ENCODE measurements at places on chromosomes 5 and 9.

- no peak for DNase-seq
These were observed 2.0 kb downstream of the HAVCR2 start for GRCh38 chr5:157106630-157107461.

DNA sequence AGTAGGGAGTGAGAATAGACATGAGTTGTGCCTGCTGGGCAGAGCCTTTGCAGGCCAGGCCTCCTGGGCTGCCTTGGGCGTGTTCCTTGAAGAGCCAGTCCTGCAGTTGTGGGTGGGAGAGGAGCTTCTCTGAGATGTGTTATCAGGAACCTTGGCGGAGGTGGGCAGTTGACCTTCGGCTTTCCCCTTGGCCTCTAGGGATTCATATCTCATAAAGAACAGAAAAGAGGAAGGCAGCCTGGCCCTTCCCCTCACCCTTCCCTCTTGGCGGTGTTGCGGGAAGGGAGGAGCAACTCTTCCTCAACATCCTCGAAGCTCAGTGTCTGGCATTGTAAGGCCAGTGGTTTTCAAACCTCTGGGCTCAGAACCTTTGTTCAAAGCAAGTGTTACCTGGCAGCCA lies 59.2 kb downstream of the DAPK1 start:
- DNase-seq: no peak

- no peak for DNase-seq
These were observed 40.5 kb downstream of the PBX3 start for GRCh38 chr9:125787715-125788114.

DNA sequence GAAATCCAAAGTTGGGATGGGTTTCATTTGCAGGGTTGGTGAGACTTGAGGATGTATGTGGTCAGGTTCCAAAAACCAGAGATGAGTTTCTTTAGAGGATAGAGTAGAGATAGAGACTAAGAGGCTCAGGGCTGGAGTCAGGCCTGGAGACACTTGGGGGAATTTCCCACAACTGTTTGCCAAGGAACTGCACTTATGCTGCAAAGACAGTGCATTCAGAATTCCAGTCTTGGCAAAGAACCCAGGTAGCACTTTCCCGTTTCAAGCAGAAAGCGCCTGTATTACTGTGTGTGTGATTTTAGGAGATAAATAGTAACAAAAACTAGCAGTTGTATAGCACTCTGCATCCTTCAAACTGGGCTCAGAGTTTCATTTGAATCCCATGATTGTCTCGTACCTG lies 55.4 kb downstream of the SNCAIP start:
- DNase-seq: no peak

GRCh38 chr5:135867599-135867998 lies 28.0 kb downstream of the IL9 start:
- DNase-seq: no peak

- DNase-seq: peak; percentile 40
These were observed 645 bp downstream of the SAP30L start for GRCh38 chr5:154446195-154447088.

DNA sequence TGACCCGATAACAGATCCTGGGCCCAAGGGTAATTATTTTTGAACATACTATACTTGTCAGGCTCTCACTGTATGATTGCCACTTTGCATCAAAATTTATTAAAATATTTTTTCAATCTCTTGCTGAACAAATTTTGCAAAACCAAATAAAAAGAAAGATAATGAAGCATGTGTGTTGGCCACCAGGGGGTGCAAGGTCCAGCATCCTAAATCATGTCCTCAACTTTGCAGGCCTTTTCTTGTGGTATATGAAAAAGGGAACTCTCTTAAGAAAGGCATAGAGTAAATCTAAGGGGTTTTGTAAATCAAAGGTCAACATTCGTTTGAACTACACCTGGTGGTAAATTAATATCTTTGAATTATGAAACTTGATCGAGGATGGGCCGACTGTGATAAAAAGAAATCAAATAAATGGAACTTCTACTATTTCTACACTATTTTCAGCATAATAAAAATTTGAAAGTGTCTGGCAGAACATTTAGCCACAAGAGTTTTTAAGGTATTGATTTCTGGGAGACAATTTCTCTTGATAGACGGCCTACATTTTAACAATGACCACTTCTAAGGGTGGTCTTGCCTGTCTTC lies 676.5 kb downstream of the DMRTA1 start:
- no peak for DNase-seq

- no peak for DNase-seq
These were observed 1429.3 kb downstream of the EFNA5 start for GRCh38 chr5:106241409-106241808.

DNA sequence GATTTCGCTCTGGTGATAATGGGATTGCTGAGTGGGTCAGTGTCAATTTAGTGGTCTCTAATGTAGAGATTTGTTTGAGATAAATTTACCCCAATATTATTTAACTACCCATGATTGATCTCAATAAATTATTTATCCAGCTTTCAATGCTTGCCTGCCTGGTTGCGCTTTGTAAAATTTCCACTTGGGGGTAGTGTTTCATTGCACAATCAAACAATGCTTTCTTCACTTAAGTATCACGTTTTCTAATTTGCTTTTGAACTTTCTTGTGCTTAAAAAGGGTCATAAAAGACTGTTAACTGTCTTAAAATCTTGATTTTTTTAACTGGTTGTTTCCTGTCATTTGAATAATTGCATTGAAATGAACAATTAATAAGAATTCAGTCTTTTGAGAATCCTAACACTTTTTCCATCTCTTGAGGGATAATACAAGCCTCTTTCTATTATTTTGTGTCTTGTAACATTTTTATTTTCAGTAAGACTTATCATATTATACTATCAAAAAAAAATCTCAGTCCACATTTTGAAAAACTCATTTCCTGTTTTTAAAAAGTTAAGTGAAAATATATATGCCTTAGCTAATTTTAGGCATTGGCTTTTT lies 18.7 kb downstream of the HSD17B4 start:
- no peak for DNase-seq

Measured in stimulated activated CD4-positive, alpha-beta T cell treated with anti-CD3 and anti-CD28 coated beads, Interleukin-4, amount 100 ng/mL, for 1 hour (primary cell).